ENCODE measurements at places on chromosomes 11 and 22. TPM values are rescaled to one million over a fixed set of nuclear protein-coding genes. Genes with fewer than 3 reads are reported as not detected.

Gene CD3G
- total RNA-seq: 103 TPM

Gene APOA1
- not detected for total RNA-seq

Gene SLC22A25
- total RNA-seq: not detected

Gene CEP164
- total RNA-seq: 23.9 TPM

Gene CATSPER1
- total RNA-seq: not detected

Gene MED15
- 94.7 TPM for total RNA-seq

Gene CABP4
- 2.3 TPM for total RNA-seq

Gene CCDC157
- 1.5 TPM for total RNA-seq

Gene GLYATL1B
- total RNA-seq: not detected

Gene PATE2
- not detected for total RNA-seq

Gene C1QTNF4
- total RNA-seq: not detected

Gene SPDYC
- total RNA-seq: not detected

Gene ACAT1
- total RNA-seq: 55.0 TPM

Gene GANAB
- 230 TPM for total RNA-seq

Gene ELFN2
- total RNA-seq: 0.79 TPM

Gene JAML
- 71.4 TPM for total RNA-seq

Gene OR51B2
- total RNA-seq: not detected

Gene HBE1
- total RNA-seq: not detected

Data from activated naive CD4-positive, alpha-beta T cell treated with anti-CD3 and anti-CD28 coated beads for 36 hours (primary cell).